ENCODE measurements at places on chromosomes 13 and 19.

DNA sequence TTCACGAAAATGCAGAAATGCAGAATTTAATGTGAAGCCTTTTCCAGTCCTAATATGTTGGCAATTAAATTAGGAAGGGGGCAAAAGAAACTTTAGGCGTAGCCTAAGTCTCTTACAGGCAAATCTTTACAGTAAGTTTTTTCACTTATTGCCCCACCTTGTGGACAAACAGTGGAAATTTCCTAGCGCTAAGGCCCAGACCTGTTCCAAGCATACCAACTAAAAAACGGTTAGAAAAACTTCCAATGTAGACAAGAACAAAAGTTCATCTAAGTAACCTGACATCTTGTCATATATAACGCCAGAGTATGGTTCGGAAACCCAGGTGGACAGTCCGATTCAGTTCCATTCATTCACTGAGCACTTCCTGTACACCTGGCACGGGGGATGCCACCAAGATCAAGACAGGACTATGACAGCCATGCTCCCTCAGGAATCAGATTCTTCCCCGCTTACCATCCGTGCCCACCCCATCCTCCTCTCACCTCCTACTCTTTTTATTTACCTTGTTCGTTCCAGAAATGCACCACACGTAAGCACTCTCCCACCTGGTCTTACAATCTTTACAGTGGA is 4.9 kb downstream of the ZAR1L start:
- DNase-seq, result no peak

DNA sequence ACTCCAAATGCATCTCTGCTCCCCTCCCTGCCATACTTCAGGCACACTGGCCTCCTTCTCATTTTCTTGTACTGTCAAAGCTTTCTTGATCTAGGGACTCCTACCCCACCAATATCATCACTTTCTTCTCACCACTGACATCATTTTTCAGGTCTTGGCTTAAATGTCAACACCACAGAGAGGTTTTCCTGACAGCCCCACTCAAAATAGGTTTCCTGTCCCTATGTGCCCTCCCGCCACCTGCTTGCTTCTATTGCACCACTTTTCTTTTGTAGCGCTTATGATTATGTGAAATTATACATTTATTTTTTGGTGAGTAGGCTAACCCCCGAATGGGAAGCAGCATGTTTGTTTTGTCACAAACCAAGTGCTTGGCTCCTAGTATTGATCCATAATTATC is 164.6 kb downstream of the NDFIP2 start:
- DNase-seq, result no peak

- DNase-seq, result no peak
Measured at GRCh38 chr19:1452802-1453524, 3.0 kb downstream of the APC2 start.

GRCh38 chr19:35291259-35291658 is 702 bp upstream of the MAG start:
- DNase-seq, result no peak

GRCh38 chr19:16877581-16877980 is 11.2 kb upstream of the F2RL3 start:
- no peak for DNase-seq

DNA sequence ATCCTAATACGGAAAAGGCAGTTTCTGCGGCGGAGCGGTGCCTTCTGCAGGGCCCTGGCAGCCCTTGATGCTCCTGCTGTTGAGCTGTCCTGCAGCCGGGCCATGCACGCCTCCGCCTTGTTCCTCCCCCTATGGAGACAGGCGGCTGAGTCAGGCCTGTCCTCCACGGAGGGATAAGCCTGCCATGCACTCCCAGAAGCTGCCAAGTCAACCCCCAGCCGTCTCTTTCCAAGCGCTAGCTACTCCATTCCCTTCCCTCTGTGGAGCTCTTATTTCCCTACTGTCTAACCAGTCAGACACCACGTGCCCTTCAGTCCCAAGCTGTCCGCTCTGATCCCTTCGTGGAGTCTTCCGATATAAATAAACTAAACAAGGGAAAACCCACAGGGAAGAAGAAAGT is 197.0 kb downstream of the COL4A1 start:
- peak; percentile 76 for DNase-seq

GRCh38 chr13:102035969-102036368 is 365.9 kb downstream of the FGF14 start:
- no peak for DNase-seq

GRCh38 chr19:18603255-18603957 is 3.2 kb downstream of the CRLF1 start:
- no peak for DNase-seq

GRCh38 chr13:78589206-78589605 is 14.1 kb downstream of the POU4F1 start:
- DNase-seq, result no peak

- DNase-seq, result no peak
Measured at GRCh38 chr13:75372517-75372916, 109.5 kb downstream of the TBC1D4 start.

DNA sequence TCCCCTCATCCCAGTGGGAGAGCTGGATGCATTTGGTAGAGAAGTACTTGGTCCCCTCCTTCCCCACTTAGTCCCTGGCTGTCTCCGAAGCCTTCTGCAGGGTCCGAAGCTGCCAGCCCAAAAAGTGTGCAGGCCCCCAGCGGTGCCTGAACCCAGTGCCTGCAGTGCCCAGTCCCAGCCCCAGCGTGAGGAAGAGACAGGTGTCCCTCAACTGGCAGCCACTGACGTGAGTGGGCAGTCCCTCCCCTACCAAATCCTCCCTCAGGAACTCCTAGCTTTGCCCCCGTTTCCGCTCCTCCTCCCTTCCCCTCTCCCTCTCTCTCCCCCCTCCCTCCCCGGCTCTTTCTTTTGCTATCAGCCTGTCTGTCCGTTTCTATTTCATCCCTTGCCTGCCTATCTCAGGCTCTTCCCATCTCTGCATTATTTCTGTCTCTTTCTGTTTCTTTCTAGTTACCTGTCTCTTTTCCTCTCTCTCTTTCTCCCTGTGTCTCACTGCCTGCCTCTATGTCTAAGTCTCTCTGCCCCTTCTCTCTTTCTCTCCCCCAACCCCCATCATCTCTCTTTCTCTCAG is 1.8 kb upstream of the LTBP4 start:
- DNase-seq, result no peak

DNA sequence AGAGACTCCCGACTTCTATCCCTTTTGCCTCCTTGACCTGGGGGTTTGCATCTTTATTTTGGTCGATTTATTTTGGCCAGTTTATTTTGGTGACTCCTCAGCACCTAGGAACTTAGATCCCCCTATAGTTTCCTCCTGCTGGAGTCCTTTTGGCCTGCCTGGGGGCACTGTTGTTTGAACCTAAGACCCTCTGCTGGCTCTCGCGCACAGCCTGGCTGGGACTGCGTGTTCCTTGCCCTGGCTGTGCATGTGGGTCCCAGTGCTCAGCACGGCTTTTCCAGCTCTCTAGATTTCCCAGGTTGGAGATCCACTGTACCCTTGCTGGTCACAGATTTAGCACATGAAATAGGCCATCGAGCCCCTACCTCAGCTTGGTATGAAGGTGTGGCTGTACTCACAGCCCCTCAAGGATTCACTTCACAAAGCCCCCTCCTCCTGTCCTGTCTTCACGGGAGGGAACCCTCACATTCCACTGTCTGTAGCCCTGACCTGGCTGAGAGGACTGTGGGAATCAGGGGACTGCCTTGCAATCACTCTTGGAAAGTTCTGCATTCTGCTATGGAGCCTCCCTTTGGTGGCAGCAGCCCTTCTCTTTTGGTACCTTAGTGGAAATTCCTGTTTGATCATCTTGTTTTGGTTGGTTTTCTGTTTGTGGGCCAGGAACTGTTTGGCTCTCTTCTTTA is 8.3 kb downstream of the UBAC2 start:
- DNase-seq, result no peak

DNA sequence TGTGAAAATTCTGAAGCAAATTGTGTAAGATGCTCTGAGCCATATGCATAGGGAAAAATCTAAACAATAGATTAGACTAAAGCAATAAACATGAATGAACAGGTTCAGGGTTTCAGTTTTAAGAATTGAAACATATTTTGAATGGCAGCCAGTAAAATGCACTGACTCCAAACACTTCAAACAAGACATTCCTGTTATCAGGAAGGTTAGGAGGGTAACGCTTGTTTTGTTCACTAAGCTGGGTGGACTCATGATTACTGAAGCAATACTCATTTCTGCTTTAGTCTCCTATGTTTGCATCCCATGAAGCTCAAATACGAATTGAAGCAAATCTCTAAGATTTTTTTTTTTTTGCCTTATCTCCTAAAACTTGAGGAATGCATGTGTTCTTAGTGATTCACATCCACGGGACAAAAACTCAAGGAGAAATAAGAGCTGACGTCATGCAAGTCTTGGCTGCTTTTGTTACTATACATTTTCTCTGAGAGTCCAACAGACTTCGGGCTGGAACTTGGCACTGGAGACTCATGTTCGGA is 29.1 kb upstream of the IGFL4 start:
- DNase-seq, result peak; percentile 88

- no peak for DNase-seq
Measured at GRCh38 chr13:33000365-33000764, 15.9 kb upstream of the KL start.

- no peak for DNase-seq
Measured at GRCh38 chr19:44598880-44599279, 14.5 kb upstream of the IGSF23 start.
